H1 (cell line): ENCODE measurements at places on chromosomes 11 and 22. TPM values are rescaled to one million over a fixed set of nuclear protein-coding genes. Genes with fewer than 3 reads are reported as not detected.

Gene GPR83
- total RNA-seq, result 1.3 and 1.5 TPM in 2 replicates

Gene FAM180B
- total RNA-seq, result not detected in 2 replicates

Gene YAP1
- total RNA-seq, result 108 and 111 TPM in 2 replicates

DNA sequence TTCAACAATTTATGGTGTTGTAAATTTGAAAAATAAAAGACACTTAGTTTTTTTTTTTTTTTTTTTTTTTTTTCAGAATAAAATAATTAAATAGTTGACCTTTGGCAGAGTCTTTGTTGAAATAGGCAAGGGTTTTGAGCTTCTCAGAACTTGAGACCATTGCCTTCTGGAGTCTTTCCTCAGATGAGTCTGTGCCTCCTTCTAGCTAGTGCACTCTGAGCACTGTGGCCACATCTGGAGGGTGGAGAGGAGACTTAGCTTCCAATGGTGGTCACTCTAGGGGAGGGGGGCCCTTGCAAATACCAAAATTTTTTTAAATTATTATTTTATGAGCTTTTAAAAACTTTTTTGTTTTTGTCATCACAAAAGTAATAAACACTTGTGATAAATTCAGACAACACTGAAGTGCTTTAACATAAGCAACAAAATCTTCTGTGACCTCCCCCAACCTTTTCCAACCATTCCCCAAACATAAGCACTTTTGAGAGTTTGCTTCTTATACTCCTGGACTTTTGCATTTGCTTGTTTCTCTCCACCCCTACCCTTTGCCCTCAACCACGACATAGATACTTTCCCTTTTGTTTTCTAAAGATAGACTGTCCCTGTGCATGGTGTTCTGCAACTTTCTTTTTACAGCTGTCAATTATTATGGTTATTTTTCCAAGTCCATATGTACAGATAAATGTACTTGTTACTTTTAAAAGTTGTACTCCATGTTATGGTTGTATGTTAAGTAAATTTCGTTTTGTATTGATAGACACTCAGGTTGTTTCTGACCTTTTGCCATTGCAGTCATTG is 41.1 kb downstream of the BMAL1 start:
- no peaks in the 10 kb centered on the region for H3K36me3 ChIP-seq
- H3K4me3 ChIP-seq, result no peak overlapping the region
- H3K4me1 ChIP-seq, result peaks cover 3% of the 10 kb centered on the region
- H3K27ac ChIP-seq, result no peak overlapping the region

DNA sequence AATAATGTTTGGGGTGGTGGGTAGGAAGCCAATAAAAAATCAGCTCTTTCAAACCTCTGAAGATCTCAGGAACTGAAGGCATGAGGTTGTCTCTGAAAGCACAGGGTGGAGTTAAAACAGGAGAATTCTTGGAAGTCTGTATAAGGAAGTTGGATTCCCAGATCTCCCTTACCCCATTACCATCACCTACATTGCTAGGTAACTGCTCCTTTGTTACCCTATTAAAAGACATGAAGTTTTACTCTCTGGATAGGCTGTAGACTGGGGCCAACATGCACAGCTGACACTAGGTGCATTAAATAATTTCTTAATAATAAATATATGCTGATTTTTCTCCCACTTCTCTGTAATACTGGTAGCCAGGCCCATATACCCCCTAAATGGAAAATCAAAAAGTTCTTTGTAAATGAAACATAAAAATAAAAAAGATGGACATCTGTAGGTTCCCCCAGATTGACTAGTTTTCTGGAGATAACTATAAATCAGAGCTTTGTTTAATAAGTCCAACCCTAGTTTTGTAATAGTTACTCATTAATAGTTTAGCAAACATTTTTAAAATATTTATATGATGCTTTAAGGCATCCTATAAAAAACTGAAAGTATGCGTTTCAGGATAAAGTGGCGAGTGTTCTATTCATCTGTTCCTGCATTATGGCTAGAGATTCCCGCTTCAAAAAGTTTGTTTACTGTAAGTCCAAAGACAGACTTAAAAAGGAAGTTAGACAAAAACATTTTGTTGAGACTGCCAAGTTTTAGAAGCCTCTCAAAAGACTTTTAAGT is 63.8 kb downstream of the KIF18A start:
- no peak overlapping the region for H3K27ac ChIP-seq
- H3K4me3 ChIP-seq, result no peak overlapping the region
- no peaks in the 10 kb centered on the region for H3K27me3 ChIP-seq
- H3K36me3 ChIP-seq, result no peaks in the 10 kb centered on the region
